Stimulated activated CD4-positive, alpha-beta T cell treated with anti-CD3 and anti-CD28 coated beads, Interleukin-2, amount 100 ng/mL, for 4 hours (primary cell): ENCODE measurements at places on chromosomes 3 and 15.

DNA sequence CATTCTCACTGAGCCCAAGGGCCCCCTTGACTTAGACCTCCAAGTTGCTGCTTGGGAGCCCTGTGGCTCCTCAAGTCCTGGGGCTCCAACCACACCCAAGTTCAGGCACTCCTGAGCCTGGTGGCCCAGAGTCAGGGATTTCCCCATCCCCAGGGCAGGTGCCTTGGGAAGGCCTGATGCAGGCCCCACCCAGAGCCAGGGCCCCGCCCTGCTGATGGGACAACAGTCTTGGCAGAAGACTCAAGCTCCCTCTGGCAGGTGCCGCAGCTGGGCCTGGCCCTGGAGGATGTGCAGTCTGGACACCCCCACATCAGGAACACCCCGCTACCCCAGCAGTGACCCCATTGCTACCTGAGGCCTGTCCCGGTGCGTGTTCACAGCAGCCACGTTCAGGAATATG lies 17.7 kb upstream of the SHISA5 start:
- no peak for DNase-seq

- DNase-seq: no peak
These were observed 123.3 kb upstream of the TP63 start for GRCh38 chr3:189507856-189508255.

DNA sequence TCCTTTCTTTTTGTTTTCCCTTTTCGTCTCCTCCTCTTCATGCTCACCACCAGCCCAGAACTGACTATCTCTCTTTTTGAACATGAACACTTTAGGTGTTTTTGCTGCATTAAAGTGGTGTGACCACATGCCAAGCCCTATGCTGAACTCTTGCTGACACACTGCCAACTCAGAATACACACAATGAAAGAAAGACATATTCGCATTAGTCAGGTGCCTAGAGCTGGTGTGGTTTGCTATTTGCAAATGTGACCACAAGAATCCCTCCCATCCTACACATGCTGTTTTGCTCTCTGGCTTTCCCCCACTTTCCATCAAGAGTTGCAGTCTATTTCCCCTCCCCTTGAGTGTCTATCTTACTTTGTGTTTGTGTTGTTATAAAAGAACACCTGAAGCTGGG lies 967.8 kb upstream of the CFAP20DC start:
- DNase-seq: peak; percentile 47

DNA sequence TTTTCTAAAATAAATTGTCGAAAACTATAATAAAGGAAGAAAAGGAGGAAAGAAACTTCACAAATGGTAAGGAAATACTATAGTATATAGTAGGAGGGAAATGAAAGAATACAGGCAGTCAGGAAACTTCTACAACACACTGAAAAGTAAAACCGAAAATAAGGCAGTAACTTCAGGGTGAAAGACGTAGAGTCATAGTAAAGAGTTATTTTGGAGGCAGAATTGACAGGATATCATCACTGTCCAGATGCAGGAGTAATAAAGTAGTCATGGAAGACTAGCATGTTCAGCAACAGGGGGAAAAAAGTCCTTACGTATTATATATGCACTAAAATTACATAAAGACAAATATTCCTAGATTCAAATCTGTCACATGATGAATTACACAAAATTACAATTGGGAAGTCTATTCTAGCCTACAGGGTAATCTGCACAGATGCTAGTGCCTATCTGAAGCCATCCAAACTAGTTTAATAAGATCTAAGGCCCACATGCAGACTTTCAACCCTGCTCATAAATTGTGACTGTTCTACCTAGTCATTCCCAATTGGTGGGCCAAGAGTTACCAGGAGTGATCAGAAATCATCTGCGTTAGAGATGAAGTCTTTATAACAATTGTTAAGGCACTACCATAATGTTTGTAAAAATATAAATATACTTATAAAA lies 14.0 kb downstream of the VPS13C start:
- DNase-seq: no peak

DNA sequence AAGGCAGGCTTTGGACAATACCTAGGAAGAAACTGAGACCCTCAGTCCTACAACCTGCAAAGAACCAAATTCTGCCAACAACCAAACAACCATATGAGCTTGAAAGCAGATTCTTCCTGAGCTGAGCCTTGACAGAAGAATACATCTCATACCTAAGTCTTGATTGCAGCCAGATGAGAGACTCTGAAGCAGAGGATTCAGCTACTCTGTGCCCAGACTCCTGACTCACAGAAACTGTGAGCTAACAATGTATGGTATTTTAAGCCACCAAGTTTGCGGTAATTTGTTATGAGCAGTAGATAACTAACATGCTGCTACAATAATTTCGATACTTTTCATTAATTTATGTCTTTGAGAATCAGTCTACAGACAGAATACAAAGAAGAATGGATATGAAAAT lies 325.1 kb upstream of the CBLB start:
- DNase-seq: no peak

DNA sequence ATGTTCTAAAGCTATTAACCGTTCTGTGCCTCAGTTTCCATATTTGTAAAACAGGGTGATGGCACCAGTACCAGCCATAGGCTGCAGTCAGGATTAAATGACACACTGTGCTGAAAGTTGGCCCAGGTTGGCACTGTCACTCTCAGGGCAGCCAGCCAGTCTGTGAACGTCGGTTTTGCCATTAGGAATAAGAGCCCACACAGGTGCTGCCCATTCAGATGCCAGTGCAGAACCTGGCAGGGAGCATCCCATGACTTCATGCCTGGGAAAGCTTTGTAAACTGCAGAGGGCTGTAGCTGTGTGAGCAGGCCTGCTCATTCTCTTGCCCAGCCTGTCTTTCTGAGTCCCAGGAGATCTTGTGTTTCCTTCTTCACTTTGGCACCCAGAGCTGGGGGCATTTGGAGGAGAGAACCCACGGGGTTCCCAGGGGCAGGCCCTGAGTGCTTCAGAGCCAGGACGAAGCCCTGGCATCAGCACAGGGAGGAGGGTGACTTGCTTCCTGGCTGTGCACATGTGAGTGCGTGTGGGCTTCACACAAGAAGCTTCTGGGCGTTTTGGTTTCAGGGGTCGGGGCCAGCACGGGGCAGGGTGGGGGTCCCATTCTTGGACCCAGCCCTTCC lies 46.9 kb downstream of the ZNF710 start:
- DNase-seq: no peak

- no peak for DNase-seq
These were observed 44.8 kb downstream of the CMTM8 start for GRCh38 chr3:32283304-32283703.

DNA sequence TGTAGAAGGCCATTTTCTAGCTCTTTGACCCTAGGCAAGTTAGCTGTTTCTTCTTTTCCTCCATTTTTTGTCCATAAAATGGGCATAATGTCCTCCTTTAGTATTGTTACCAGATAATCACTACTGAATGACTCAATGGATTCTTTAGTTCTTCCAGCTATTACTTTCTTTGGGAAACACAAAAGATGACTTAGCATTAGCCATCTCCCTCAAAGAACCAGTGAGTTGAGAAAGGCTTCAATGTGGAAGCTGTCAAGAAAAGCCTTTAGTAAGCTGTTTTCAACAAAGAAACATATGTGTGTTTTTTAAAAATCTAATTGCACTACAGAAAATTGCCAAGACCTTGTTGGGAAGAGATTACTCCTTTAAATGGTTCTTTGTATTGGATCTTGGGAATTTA lies 135.7 kb downstream of the SLC9A9 start:
- DNase-seq: no peak

DNA sequence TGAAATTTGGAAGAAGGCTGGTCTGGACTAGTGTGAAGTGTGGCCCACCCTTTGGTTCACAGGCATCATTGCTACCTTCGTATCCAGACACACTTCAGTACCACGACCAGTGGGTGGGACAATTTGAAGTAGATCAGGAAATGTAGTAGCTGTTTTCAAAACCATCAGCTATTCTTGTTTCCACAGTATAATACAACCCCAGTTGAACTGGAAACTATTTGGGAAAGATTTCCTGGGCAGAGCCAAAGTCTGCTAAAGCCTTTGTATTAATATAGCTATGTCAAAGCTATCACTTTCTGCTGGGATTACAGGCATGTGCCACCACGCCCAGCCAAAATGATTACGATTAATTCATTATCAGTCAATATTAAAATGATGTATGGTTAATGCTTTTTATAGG lies 298.8 kb upstream of the RASGRP1 start:
- no peak for DNase-seq

- no peak for DNase-seq
These were observed 7.1 kb downstream of the ISLR2 start for GRCh38 chr15:74137537-74137894.
